ENCODE measurements at places on chromosomes 16 and 17.

GRCh38 chr17:81396722-81397313 is 1.6 kb downstream of the BAHCC1 start:
- peak; percentile 57 for DNase-seq

GRCh38 chr16:56631197-56631596 is 1.3 kb upstream of the MT1M start:
- no peak for DNase-seq

DNA sequence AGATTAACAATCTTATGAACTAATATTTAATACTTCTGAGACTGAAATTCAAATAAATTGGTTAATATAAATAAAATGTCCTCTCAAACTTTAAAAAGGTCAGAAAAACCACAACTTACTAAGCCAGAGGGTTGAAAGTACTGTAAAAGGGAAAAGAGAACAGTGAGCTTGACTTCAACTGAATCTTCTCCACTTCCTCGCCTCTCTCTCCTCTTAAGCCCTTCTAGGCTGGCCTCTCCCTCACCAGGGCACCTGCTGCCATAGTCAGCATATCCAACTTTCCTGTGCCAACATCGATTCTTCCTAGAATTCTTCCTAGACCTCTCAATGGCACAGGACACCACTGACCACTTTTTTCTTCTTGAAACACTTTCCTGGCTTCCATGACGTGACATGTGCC is 19.4 kb downstream of the GNA13 start:
- DNase-seq = no peak

DNA sequence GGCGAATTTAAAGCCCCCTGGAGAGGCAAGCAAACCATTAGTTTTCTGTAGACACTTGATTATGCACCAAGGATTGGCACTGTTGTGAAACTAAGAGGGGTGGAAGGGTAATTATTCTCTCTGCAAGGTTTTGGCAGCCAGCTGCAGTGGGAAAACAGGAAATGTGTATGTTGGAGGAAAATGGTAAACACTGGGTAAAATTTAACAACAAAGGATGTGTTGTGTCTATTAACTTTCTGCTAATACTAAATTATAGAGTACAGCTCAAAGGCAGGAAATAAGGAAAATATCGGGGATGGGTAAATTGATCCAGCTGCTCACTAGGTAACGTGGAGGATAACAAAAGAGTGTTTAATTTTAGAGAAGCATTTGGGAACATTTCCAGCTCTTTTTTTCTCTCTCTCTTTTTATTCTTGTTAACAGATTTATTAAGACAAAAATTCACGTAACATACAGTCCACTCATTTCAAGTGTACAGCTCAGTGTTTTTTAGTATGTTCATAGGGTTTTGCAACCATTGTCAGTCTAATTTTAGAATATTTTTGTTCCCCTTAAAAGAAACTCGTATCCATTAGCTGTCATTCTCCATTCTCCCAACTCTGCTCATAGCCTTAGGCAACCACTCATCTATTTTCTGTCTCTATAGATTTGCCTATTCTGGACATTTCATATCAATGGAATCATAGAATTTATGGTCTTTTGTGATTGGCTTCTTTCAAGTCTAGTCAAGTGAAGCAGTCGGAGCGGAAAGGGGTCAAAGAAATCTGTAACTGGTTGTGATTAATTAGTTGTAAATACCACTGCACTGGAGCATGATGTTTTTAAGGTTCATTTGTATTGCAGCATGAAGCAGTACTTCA is 41.8 kb downstream of the TANGO6 start:
- no peak for DNase-seq

DNA sequence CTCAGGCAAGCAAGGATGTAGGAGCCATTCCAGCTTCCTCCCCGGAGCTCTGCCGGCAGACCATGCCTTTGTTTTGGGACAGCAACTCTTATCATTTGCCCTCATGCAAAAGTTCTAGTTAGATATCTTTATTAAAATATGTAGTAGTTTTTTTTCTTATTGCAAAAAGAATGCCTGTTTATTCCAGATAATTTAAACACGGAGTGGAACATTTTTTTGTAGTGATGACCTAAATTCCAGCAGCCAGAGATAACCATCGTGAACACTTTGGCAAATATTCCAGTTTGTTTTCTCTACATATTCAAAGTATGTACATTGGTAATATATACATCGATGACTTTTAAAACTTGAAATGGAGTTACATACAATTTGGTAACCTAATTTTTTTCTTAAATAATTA is 54.8 kb downstream of the CRISPLD2 start:
- DNase-seq = no peak

DNA sequence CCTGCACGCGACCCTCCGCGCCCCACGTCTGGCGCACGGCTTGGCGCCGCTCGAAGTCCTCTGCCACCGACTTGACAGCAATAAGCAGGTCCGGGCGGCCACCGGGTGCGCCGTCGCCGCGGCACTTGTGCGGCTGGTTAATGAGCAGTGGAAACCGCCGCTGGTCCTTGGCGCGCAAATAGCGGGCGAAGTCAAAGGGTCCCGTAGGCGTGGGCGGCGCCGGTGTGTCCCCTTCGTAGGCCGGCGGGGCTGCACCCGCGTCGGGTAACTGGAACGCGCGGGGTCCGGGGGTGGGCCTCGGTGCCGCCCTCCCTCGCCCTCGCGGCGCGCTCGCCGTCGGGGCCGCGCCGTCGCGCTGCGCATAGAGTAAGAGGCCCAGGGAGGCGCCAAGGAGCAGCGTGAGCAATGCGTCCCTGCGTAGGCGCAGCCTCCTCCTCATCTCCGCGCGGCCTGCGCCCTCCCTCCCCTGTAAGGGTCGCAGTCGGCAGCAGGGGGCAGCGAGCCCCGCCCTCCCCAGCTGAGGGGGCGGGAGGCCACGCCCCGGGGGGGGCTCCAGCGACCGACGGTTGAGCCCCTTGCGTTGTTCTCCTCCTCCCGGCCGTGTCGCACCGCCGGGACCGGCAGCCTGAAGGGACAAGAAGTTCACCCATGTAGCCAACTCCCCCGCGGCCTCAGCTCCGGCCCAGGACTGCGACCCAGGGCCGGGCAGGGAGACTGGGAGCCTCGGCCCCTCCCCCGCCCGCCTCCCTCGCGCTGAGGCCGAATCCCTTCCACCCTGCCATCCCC is 558 bp downstream of the B3GNT9 start:
- DNase-seq = no peak

GRCh38 chr17:80795090-80795580 is 196.5 kb upstream of the CHMP6 start:
- no peak for DNase-seq

DNA sequence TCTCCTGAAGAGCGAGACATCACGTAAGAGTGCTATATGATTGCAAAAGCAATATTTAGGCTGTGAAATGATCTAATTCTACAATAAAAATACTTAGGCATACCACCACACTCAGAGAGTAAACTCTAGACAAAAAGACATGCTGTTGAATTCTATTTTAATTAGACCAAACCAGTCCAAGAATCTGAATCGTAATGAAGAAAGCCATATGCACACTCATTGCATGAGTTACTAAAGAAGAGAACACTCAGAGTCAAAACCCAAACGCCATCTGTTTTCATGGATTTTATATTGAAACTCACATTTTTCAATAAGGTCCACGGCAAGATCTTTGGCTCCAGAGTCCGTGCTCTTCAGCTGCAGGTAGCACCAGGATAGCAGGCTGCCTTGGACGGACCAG is 65.2 kb downstream of the ZZEF1 start:
- no peak for DNase-seq

DNA sequence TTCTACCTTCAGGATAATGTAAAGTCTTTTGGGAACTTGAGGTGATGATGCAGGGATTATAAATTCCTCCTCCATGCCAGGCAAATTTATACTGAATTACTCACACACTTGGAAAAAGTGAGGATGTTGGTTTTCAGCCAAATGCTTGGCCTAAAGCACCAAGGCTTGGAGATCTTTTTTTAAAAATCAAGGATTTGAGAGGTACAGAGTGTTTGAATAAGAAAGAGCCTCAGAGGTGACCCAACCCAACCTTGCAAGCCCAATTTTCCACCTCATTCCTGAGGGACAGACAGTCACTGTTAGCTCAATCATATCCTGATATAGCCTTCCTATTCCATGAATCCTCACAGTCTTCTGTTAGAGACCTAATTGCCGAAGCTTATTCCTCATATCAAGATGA is 14.0 kb downstream of the GRIN2A start:
- DNase-seq = peak; percentile 60

DNA sequence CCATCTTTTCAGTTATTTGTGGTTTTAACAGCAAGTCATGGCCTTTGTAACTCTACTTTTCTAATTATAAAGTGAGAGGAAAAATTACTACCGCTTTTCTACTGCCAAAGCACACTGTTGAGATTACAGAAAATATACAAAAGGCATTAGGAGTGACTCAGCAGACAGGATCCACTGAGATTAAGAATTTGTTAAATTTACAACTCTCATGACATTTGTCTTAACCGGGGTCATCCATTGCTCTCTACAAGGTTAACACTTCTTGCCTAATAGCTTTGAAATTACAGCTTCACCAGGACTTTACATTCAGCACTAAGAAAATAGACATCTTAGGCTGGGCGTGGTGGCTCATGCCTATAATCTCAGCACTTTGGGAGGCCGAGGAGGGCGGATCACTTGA is 93.4 kb downstream of the SSH2 start:
- no peak for DNase-seq

All from ACHN (cell line).